Stimulated activated naive B cell treated with anti-CD40 and anti-IgM and Interleukin-4, amounts not matched to agents 10 μg/mL and 1 μg/mL and 100 μg/mL, for 72 hours (primary cell): ENCODE measurements at places on chromosomes 13 and 19.

DNA sequence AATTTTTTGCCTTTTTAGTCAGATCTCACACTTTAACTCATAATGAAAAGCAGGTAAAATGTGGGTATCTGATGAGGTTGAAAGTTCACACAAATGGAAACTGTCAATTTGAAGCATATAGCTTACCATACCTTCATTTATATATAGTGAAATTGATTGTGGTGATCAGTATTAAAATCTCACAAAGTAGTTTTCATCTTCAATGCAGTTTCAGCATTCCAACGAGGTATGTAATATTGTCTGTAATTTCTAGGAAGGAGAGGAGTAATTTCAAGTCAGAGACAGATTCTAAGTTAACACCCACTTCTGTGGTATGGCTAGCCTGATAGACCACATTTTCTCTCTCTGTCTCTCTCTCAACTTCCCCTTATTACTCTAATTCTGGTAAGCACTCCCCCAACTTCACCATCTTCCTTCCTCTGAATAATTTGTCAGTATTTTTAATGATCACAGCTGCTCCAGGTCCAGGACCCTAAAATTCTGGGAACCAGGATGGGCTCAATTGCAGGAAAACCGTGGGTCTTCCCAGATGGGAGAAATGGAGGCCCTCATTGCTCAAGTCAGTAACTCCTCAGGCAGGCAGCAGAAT is 455.7 kb downstream of the FGF9 start:
- no peak for DNase-seq

GRCh38 chr13:39612023-39612637 is 9.1 kb upstream of the LHFPL6 start:
- DNase-seq, result peak; percentile 13

- no peak for DNase-seq
These were observed 179.9 kb downstream of the IRS2 start for GRCh38 chr13:109606520-109606919.

DNA sequence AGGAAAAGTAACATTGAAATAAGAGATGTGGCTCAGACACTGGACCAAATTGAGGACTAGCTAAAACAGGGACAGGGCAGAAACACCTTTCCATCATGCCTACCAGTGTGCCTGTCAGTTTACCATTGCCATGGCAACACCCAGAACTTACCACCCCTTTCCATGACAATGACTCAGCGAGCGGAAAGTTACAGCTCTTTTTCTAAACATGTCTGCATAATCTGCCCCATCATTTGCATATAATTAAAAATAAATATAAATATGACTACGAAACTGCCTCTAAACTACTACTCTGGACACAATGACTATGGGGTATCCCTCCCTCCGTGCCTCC is 96.0 kb downstream of the UBL3 start:
- DNase-seq, result no peak

DNA sequence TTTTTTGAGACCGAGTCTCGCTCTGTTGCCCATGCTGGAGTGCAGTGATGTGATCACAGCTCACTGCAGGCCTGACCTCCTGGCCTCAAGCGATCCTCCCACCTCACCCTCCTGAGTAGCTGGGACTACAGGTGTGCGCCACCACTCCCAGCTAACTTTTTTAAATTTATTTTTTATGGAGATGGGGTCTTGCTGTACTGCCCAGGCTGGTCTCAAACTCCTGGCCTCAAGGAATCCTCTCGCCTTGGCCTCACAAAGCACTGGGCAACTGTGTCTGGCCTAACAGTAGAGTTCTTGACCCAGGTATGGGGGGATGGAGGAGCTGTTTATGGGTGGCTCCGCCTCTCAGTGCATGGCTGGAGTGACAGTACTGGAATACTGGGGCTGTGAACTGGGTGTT is 59.6 kb downstream of the SMARCA4 start:
- no peak for DNase-seq
